Fibroblast of the conjunctiva (primary cell): ENCODE measurements at places on chromosomes 2 and 18.

GRCh38 chr18:23337599-23338444 is 115.3 kb upstream of the RIOK3 start:
- no peak for DNase-seq

DNA sequence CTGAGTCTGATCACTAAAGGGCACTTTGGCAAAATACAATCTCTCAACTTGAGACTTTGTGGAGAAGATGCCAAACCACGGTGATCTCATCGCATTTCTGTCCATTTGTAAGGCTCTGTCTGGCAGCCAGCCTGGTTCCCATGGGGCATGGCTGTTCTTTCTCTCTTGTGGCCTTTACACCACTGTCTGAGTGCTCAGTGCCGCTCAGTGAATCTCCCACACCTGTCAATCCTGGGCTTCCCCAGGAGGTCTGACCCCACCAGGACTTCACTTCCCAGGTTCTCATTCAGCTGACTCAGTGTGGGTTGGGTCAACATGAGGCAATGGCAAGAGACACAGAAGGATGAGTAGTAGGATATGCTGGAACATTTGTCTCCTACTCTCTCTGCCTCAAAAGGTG is 96.8 kb upstream of the TRIB2 start:
- DNase-seq: peak; percentile 77

GRCh38 chr2:45009303-45009927 is at the start of gene SIX2:
SIX2 (minus strand) TSS chr2:45009452; CDS start chr2:45009110, 342 bp downstream.
- peak; percentile 91 for DNase-seq

DNA sequence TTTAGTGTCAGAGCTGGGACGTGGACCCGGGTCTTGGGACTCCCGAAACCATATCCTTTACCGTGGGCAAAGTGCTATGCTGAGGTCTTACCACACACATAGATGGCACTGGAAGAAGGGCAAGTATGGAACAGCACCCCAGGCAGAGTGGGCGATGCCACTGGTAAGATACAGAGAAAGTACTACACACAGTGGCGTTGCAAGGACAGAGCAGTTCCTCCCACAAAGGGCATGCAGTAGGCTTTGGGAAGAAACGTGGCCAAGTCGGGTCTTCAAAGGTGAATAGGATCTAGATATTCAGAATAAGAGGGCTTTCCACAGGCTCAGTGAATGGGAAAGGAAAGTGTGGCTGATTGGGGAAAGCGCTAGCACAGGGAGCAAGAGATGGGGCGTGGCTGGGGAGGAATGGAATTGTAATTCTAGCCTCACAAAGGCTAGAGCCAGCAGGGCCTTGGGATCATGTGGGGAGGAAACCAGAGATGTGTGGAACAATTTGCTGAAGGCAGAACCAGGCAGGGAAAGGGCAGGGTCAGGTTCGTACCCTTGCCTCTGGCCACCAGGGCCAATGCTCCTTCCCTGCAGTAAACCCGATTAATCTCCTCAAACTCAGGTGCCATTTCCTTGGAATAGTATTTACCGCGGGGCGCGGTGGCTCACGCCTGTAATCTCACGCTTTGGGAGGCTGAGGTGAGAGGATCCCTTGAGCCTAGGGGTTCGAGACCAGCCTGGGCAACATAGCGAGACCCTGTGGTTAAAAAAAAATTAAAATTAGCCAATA is 36.0 kb downstream of the PCBP1 start:
- DNase-seq: peak; percentile 46

- DNase-seq: no peak
Observed at GRCh38 chr2:13779996-13780395, 852.5 kb upstream of the LRATD1 start.

DNA sequence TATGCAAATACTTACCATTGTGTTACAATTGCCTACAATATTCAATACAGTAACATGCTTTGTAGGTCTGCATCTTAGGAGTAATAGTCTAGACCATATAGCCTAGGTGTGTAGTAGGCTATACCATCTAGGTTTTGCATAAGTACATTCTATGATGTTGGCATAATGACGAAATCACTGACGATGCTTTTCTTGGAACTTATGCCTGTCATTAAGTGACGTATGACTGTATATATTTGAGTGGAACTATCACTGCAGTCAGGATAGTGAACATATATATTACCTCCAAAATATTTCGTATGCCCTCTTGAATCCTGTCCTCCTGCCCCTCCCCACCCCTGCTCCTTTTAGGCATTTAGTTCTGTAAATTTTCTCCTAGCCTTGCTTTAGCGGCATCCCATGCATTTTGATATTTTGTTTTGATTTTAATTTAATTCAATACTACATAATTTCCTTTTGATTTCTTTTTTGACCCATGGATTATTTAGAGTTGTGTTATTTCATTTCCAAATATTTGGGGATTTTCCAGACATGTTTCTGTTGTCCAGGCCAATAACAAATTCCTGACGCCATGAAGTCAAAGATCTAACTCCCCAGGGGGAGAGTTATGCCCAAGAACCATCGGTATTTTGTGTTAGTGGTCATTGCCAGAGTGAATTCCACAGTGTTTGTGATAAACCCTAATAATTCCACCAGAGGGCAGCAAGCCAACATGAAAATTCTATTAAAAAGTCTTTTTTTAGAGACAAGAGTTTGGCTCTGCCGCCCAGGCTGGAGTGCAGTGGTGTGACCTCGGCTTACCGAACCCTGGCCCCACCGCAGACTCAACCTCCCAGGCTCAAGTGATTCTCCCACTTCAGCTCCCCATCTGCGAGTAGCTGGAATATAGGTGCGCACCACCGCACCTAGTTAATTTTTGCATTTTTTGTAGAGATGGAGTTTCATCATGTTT is 24.2 kb upstream of the CASP8 start:
- DNase-seq: peak; percentile 76

DNA sequence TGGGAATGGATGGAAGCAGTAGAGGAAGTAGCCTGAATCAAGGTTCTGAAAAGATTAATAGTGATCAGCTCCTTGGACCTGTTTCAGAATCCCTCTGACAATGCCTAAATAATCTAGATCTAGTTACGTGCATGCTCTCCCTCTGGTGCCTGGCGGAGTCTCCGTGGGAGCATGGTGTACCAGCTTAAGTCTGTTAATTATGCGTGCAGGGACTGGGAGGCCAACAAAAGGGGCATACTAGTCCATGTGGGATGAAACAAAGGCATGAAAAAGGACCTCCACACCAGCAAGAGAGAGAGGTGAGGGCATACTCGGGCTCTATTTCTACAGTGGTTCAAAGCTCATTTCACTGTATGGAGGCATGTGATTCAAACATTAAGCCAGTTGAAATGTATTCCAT is 200.3 kb downstream of the DPP4 start:
- DNase-seq: no peak

DNA sequence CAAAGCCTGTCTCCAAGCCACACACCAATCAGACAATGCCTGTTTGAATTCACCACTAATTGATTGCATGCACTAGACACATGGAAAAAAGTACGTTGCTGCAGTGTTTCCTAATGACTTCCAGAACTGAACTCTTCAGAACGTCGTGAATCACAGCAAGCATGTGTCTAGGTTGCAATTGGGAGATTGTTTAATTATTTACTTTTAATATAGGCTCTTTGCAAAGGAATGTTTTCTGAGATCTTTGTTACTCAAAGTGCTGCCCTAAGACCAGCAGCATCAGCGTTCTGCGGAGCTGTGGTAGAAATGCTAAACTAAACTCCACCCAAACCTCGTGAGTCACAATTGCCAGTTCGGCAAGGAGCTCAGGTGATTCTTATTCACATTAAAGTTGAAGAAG is 52.7 kb upstream of the CCDC68 start:
- DNase-seq: peak; percentile 9

GRCh38 chr18:29616867-29617266 is 1425.7 kb downstream of the DSC3 start:
- no peak for DNase-seq

DNA sequence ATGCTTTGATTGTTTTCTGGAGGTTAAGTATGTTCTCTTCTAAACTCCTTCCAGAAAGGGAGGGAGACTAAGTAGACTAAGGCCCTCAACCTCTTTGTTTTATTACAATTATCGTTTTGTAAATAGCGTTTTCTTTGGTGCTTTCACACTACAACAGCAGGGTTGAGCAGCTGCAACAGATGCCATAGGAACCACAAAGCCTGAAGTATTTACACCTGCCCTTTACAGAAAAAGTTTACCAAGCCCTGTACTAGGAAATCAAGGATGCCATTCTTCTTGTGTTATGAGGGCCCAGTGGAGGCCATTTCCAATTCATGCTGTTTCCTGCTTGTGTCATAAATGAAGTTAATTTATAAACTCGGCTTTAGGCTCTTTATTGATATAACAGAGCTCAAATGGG is 914.8 kb downstream of the DCDC2C start:
- no peak for DNase-seq

- DNase-seq: peak; percentile 98
Observed at GRCh38 chr2:238684362-238685326, 163.2 kb upstream of the TWIST2 start.

GRCh38 chr2:144659731-144660275 is 139.9 kb upstream of the ZEB2 start:
- DNase-seq: peak; percentile 75

GRCh38 chr2:195649629-195650190 is 7.3 kb upstream of the SLC39A10 start:
- DNase-seq: no peak

GRCh38 chr2:17076533-17076932 is 410.9 kb upstream of the CYRIA start:
- DNase-seq: no peak

DNA sequence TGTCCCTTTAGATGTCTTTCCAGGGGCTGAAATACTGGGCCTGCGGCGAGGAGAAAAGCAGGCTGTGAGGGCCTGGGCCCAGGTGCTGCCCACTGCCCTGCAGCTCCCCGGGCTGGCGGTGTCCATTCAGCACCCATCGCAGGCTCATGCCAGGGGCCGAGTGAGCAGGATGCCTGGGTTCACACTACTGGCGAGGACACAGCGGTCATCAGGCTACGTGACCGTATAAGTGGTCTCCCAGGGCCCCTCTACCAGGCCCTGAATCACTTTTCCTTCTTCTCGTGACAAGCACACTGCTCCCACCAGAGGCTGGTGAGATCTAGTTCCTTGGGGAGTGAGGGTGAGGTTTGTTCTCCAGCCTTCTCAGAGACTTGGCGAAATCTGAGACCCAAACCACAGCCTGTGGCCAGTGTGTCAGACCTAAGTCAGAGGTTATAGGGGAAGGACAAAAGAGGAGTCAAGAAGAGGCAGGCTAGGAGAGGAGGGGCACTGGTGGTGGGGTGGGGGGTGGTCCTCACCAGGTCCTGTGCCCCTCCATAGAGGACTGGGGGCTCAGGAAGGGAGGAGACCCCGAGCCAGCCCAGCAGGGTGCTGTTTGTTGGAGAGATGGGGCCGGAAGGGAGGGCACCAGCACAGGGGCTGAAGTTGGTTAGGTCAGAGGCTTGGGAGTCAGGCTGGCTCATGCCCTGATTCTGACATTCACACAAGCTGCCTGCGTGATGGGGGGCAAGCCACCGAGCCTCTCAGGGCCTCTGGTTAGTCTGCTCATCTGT is 6.6 kb upstream of the SEMA4C start:
- no peak for DNase-seq

- DNase-seq: no peak
Observed at GRCh38 chr2:52934920-52935640, 832.5 kb upstream of the CHAC2 start.

- DNase-seq: no peak
Observed at GRCh38 chr2:151481744-151482143, 72.0 kb downstream of the RIF1 start.

- DNase-seq: no peak
Observed at GRCh38 chr2:205688417-205689200, 6.3 kb downstream of the NRP2 start.

- DNase-seq: no peak
Observed at GRCh38 chr2:114331934-114332333, 110.5 kb upstream of the DPP10 start.

GRCh38 chr18:67432806-67433205 is 83.7 kb downstream of the DSEL start:
- DNase-seq: no peak

GRCh38 chr2:39725401-39725800 is 53.7 kb downstream of the THUMPD2 start:
- DNase-seq: no peak

DNA sequence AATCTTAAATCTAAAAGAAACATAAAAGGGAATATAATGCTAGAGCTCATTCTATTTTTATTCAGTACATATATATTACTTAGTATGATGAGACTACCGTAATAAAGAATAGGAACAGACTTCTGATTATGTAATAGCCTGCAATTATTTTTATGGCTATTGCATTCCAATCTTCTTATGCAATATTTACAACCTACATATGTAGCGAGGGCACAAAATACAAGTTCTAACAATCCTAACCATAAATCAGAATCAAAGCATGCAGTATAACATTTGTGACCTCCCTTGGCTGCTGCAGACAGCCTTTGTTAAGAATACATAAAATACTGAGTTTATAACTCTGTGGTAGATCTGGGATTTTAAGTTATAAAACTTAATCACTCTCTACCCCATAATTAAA is 177.6 kb downstream of the BABAM2 start:
- DNase-seq: no peak

GRCh38 chr2:241213567-241213966 is 25.1 kb downstream of the ANO7 start:
- DNase-seq: no peak

GRCh38 chr2:38492042-38492615 is 110.6 kb downstream of the HNRNPLL start:
- DNase-seq: no peak

- no peak for DNase-seq
Observed at GRCh38 chr2:8215982-8216381, 465.9 kb upstream of the ID2 start.

GRCh38 chr2:38261569-38262068 is 115.5 kb downstream of the ATL2 start:
- DNase-seq: no peak

- DNase-seq: peak; percentile 37
Observed at GRCh38 chr2:166419616-166419934, 43.8 kb upstream of the SCN9A start.

DNA sequence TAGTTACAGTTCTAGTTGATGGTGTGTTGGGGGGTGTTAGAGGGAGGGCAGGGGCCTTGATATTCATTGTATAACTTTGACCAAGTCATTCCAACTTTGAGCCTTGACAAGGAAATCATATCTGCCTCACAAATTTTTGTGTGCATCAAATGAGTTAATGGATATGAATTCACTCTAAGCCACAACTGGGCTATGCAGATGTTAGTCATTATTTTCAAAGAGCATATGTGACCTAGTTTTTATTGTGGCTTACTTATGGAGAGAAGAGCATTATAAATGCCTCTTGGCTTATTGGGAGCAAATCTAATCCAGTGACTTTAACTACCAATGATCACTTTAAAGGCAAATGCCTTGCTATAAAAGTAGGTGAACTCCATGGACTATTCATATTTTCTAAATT is 250.2 kb downstream of the LPIN1 start:
- no peak for DNase-seq

DNA sequence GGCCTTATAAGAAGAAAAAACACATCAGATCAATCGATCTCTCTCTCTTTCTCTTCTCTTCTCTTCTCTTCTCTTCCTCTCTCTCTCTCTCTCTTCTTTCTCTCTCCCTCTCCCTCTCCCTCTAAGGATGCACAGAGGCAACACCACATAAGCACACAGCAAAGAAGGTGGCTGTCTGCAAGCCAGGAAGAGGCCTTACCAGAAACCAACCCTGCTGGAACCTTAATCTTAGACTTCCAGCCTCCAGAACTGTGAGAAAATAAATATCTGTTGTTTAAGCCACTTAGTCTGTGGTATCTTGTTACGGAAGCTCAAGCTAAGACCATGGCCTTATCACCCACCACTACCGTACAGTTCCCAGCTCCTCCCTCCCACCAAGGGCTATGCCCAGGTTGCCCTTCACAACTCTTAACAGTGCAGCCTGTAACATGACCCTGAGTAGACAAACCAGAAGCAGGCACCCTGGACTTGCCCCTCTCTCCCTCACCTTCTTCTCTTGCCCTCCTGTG is 25.2 kb upstream of the TMEM237 start:
- DNase-seq: no peak
